NCI-H460 (cell line): ENCODE measurements at places on chromosomes 7 and 10.

DNA sequence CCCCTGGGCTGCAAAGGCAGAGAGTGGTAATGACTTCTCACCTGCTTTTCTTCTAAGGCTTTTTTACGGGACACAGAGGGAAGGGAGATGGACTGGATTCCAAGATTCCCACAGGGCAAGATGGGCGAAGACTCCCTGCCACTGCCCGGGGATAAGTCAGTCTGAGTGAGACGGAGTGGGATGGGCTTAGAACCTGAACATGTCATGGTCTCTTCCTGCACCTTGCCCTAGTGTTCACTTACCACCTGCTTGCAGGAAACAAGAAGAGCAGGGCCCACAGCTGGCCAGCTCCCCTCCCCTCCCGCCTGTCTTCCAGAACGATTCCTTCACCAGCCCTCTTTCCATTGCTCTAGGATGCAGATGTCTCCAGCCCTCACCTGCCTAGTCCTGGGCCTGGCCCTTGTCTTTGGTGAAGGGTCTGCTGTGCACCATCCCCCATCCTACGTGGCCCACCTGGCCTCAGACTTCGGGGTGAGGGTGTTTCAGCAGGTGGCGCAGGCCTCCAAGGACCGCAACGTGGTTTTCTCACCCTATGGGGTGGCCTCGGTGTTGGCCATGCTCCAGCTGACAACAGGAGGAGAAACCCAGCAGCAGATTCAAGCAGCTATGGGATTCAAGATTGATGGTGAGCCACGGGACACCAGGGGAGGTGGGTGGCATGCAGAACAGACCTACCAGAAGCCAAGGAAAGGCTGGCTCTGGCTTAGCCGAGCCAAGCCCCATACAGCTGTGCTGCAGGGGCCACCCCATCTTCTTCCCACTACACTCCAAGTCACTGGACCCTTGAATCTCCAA, 1.3 kb downstream of the SERPINE1 start:
- DNase-seq, result no peak

DNA sequence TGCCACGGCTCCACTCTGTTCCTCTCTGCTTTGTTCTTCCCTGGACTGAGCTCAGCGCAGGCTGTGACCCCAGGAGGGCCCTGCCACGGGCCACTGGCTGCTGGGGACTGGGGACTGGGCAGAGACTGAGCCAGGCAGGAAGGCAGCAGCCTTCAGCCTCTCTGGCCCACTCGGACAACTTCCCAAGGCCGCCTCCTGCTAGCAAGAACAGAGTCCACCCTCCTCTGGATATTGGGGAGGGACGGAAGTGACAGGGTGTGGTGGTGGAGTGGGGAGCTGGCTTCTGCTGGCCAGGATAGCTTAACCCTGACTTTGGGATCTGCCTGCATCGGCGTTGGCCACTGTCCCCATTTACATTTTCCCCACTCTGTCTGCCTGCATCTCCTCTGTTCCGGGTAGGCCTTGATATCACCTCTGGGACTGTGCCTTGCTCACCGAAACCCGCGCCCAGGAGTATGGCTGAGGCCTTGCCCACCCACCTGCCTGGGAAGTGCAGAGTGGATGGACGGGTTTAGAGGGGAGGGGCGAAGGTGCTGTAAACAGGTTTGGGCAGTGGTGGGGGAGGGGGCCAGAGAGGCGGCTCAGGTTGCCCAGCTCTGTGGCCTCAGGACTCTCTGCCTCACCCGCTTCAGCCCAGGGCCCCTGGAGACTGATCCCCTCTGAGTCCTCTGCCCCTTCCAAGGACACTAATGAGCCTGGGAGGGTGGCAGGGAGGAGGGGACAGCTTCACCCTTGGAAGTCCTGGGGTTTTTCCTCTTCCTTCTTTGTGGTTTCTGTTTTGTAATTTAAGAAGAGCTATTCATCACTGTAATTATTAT, 1.2 kb downstream of the CLDN4 start:
- DNase-seq, result no peak

DNA sequence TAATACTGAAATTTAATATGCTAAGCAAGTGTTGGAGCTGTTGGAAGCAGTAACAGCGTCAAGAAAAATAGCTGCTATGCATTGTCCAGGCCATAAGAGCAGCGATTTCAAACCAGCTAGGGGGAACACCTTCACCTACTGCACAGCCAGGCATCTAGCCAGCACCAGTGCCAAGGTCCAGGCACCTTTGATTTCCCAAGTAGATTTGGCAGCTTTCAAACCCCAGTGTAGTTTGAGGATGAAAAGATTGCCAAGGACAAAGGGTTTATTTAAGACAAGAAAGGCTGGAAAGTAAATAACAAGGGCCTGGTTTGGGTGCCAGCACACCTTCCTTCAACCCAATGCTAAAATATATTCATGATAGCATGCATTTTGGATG, 65.4 kb upstream of the ZNF92 start:
- DNase-seq, result no peak

DNA sequence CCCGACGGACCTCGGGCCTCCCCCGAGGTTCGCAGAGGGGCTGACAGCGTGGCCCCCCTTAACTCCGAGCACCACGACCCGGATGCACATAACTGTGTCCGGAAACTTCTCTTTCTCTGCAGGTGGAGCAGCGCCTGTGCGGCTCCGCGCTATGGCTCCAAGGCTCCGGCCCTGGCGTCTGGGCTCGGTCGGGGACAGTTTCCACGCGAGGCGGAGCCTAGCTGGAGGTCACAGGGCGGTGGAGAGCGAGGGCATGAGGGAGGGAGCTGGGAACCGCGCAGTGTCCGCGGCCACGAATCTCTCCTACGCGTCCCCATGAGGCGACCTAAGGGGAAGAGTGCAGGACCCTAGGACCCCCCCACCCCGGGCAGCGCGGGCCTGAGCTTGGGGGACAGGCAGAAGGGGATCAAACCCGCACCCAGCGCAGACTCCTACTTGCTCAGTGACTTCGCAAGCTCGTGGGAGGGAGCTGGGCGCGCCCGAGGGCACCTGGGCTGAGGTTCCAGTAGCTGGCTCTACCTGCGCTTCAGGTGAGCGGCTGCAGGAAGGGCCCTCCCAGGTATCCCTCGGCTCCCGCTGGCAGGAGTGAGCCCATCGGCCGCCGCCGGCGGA, 8.6 kb upstream of the MNX1 start:
- no peak for DNase-seq

DNA sequence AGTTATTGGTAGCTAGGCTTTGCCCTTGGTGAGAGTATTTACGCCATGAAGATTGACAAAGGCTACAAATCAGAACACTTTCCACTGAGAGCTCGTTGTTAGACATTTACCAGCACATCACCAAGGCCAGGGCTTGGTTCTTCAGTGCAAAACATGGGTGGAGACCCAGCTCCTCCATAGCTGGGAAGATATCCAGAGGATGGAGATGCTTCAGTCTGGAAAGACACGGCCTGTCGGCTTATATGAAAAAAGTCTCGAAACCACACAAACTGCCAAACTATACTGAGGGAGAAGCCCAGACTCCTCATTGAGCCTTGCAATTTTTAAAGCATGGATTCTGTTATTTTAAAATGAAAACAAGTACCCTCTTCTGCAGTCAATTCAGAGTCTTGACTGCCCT, 83.4 kb upstream of the ANLN start:
- DNase-seq, result no peak

DNA sequence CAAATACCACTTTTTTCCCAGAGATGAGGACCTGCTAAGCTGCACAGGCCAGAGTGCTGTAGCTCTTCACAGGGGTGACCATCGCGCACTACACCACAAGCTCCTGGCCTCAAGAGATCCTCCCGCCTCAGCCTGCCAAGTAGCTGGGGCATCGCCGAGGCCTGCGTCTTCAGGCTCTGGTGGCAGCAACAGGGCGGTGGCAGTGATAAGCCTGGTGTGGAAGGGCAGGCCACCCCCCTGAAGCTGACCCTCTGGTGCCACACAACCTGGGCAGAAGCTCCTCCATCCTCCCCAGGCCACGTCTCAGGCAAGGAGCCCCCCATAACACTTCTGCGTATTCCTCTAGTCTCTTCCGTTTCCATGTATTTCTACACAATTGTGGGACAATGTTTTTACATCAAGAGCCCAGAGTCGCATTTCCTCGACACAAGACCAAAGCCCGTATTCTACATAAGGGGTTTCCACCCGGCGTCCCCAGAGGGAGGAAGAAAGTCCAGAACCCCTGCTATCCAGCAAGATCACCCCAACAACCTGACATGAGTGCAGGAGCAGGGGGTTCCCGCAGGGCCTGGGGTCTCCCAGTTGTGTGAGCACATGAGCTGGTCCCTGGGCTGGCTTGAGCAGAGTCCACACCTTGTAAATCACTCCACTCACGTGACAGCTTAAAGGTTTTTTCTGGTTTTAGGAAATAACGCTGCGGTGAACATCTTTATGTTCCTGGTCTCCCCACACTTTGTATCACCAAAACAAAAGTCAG, 37.6 kb upstream of the NCAPG2 start:
- DNase-seq, result no peak

DNA sequence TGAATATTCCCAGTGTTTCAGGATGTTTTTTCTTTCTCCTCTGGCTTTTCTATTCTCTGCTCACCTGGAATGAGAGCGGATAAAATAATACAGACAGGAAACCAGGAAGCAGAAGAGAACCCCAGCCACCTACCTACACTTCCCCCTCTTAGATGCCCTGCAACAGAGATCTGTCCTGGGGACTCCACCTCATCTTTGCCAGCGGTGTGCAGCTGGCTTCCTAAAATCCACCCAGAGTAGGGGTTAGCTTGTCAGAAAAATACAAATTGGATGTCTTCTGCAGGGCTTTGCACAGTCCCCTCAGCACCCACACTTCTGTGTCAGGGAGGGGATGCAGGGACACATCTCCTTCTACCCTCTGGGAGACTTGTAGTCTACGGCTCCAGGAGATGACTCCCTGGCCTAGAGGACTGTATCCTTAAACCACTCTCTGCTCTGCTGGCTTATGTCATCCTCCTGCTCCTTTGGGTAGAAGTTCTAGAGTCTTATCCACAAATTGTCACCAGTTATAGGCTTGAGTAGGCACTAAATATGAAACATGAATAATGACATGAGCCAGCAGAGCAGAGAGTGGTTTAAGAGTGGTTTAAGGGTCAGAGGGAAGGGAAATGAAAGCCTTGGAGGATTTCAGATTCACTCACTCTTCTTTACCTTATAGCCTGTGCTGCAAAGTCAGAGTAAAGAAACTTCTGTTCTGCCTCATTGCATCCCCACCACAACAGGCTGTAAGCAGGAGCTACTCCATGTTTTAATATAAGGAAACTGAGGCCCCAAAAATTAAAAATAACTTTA, 749.4 kb downstream of the AUTS2 start:
- DNase-seq, result no peak

DNA sequence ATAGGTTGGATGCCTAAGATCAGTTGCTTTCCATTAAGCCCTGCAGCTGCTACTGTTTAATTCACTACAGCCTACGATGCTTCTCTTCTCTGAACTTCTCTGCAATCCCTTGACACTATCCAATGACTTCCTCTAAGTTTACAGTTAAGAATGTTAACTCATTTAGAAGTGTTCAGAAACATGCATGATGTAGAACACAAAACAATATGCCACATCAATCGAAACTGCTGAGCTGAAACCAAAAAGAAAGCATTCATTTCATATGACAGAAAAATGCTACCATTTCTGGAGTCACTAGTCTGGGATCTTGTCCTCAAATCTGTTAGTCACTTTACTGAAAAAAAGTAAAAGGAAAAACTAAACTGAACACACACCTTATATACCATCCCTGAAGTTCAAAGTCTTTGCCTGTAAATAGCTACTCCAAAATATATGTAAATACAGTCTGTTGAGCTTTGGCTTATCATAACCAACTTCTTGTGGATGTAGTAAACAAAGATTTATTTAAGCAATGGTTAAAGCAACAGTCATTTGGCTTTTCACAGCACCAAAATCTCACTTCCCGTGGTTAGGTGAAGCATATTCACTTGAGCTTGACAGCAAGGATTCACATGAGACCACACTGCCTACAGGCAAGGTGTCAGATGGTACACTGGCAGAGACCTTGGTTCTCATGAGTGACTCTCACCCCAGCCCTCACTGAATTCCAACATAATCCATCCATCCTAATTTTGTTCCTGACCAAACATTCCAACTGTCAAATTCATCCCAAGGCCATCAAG, 187.0 kb downstream of the PPP1R17 start:
- no peak for DNase-seq

- no peak for DNase-seq
These were observed 118.3 kb downstream of the TCF7L2 start for GRCh38 chr10:113068178-113068890.

- no peak for DNase-seq
These were observed 99.6 kb downstream of the SVIL start for GRCh38 chr10:29535012-29535777.

DNA sequence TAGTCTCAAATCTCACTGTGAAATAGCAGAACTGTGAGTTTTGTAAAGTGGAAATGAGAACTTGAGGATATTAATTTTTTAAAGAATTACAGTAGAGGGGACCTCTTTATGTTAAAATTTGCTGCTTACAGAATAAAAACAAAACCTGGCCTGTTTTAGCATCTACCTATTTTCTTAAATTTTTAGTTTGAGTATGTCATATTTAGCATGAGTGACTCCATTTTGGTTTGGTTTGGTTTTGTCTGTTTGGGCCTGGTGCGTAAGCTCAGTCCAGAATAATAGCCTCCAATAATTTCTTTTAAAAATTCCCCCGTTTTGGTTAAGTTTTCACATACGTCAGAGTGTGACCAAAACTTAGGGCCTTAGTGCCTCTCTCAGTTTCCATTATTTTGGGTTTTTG, 152.0 kb upstream of the ZNF92 start:
- no peak for DNase-seq

DNA sequence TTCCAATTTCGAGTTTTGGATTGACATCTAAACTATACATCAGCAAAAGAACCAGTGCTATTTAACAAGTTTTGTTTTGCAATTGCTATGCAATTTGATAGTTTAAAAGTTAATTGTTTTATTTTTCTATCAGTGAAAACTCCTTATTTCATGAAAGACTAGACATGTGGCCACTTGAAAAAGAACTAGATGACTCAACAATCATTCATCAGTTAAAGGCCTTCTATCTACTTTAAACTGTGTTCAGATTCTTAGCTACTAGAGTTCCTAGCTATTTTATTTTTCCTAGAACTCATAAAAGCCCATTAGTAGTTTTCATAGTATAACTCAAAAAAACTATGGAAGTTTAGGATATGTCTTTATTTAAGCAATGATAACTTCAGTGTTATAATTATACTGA, 104.6 kb upstream of the LSM8 start:
- no peak for DNase-seq

DNA sequence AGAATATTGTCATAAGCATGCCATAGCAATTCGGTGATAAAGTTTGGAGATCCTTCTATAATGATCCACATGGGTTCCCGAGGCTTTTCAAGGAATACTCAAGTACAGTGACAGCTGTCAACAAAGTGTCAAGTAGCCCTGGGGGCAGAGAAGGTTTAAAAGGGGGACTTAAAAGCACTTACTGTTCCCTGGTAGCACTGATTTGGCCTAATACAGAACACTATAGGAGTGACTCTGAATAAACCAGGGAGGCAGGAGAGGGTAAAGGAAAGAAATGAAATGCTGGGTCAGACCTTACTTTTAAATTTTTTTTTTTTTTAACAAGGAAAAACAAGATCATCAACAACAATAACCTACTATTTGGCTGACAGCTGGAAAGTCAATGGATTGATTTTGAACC, 20.1 kb downstream of the CHCHD3 start:
- no peak for DNase-seq

GRCh38 chr10:17278607-17279240, 50.7 kb downstream of the VIM start:
- DNase-seq, result no peak

GRCh38 chr7:112868609-112869008, 78.4 kb upstream of the TMEM168 start:
- no peak for DNase-seq
